ENCODE measurements at places on chromosomes 5 and 9. TPM values are rescaled to one million over a fixed set of nuclear protein-coding genes. Genes with fewer than 3 reads are reported as not detected.

Gene NR2F1-AS1
- polyA plus RNA-seq = 29.9 TPM

Gene TAF11L13
- polyA plus RNA-seq = not detected

Gene IL11RA
- polyA plus RNA-seq = 14.6 TPM

Gene AIF1L
- polyA plus RNA-seq = 0.31 TPM

Gene IL4
- not detected for polyA plus RNA-seq

Gene NR5A1
- polyA plus RNA-seq = not detected

Gene CNTRL
- 8.3 TPM for polyA plus RNA-seq

Gene C5orf24
- polyA plus RNA-seq = 92.3 TPM

Gene PTPRD
- 0.19 TPM for polyA plus RNA-seq

Gene FOXI1
- polyA plus RNA-seq = not detected

Gene SPINK1
- polyA plus RNA-seq = not detected

Gene PCDHGB7
- polyA plus RNA-seq = 16.2 TPM

GRCh38 chr5:32496104-32496503 lies 51.6 kb upstream of the ZFR start:
- DNase-seq = no peak

DNA sequence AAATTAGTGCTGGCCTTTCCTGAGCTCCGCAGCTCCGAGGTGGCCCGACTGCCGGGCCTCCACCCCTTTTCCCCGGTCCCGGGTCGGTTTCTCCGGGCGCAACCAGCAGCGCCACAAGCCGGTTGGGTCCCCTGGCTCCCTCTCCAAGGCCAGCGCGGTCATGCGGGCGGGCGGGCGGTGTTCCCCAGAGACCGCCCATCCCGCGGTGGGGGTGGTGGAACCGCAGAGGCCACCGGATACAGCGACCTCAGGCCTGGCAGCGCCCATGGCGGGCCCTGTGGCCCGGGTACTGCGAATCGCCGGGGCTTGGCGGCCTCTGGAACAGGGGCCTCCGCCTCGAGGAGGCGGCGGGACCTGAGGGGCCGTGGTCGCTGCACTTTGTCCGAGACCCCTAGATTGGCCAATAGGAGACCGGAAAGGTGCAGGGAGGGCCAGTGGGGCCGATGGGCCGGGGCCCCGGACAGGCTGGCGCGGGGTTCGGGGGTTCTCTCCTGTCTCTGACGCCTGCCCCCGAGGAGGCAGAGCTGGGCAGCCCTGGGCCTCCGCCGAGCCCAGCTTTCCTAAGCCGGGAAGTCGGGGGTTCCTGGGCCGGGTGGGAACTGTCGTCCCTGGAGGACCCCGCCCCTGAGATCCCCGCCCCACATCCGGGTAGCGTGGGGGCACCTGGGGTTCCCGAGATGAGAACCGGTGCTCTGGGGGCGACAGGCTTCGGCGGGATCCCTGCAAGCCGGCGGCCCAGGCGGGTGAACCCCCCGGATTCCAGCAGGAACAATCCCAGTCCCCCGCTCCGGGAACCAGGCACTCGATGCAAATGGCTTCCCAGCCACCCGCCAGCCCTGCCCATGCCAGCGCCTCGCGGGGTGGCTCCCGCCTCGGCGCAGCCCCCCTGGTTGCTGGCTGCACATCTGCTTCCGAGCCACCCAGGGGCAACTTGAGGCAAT lies 293.9 kb downstream of the ZSWIM6 start:
- DNase-seq = no peak

DNA sequence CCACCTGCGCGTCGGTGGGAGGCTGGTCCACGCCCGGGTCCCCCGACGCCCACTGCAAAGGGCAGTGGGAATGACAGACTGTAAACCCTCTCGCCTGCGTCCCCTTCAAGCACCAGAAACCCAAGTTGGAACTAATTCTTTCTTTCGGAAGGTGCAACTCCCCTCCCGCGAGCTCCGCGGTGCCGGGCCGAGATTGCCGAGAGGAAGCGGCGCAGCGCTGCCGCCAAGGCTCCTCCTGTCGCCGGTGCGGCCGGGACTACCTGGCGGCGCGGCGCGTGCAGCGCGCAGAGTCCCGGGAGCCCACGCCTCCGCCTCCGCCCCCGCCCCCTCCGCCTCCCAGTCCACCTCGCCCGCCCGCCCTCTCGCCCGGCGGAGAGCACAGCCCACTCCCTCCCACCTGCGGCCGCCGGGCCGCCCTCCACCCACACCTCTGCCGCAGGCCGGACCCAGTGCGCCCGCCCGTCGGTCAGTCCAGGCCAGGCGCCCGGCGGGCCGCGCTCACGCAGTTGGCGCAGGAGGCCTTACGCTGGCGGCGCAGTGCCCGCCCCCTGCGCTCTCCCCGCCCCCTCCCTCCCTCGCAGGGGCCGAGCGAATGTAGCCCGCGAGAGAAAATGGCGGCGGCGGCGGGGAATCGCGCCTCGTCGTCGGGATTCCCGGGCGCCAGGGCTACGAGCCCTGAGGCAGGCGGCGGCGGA lies at the start of gene MAP3K1:
TSS of gene MAP3K1 (plus strand) at position 587 of the 695 bp plus-strand sequence. CDS start at position 612, 25 bp downstream.
- no peak for DNase-seq

- peak; percentile 6 for DNase-seq
These were observed 190.8 kb upstream of the RASA1 start for GRCh38 chr5:87076931-87077330.

- DNase-seq = no peak
These were observed 170.0 kb downstream of the TMEM38B start for GRCh38 chr9:105864248-105864898.

DNA sequence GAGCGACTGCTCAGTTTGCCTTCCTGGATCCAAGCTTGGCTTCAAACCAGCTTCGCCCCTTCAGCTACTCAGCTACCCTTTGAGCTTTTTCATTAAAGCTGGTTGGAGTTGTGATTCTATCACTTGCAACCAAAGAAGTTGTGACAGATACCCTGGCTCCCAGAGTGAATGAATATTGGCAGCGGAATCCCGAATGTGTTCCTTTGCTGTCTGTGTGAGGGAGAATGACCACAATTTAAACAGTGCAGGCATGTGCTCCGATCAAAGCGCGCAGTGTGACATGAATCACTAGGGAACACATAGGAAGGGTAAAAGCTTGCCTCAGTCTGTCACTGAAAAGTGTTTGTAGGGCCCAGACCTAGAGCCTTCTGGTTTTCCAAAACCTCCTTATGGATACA lies 6.6 kb upstream of the AFAP1L1 start:
- no peak for DNase-seq

- no peak for DNase-seq
These were observed 203.4 kb downstream of the AUH start for GRCh38 chr9:91158286-91158685.

GRCh38 chr5:79964136-79964535 lies 26.9 kb downstream of the MTX3 start:
- no peak for DNase-seq

GRCh38 chr5:52693280-52693679 lies 94.4 kb upstream of the ITGA1 start:
- DNase-seq = no peak

DNA sequence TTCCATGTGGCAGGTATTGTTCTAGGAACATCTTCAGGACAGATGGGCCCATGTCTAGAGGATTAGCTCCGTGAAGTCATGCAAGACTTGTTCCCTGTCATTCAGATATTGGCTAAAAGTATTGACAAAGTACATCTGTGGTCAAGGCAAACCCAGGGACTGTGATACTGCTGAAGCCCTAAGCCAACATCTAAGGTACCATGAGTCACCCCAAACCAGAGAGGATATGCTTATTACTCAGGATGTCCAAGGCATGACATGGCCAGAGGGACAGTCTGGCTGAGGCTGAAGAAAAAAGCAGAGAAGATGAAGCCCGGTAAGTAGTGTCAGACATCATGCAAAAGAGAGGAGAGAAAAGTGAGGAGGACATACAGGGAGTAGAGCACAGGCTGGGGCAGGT lies 31.0 kb downstream of the HMHB1 start:
- no peak for DNase-seq

DNA sequence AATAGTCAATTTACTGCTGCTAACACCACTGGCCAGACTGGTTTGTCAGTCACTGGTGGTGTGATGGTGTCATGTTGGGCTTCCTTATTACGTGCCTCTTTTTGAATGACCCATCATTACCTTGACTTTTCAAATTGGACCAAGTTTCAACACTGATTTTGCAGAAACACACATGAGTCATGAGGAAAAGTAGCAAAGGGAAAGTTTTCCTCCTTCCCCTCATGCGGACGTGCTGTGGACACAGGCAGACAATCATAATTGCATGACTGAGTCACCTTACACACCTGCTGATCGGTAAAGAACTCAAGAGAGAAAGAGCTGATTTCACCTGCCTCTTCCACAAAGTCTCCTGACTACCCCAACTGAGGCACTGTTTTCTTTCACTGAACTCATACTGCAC lies 324.5 kb downstream of the ARRDC3 start:
- no peak for DNase-seq

DNA sequence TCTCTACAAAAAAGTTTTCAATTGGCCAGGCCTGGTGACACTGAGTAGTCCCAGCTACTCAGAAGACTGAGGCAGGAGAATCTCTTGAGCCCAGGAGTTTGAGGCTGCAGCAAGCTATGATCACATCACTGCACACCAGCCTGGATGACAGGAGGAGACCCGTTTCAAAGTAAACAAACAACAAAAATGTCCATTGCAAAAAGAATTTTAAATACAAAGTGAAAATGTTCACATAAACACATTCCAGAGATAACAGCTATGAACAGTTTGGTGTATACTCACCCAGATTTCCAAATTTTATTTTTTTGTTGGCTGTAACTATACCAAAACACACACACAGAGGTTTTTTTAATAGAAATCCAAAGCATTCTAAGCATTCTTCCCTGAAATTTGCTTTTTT lies 39.8 kb downstream of the ADRA1B start:
- no peak for DNase-seq

DNA sequence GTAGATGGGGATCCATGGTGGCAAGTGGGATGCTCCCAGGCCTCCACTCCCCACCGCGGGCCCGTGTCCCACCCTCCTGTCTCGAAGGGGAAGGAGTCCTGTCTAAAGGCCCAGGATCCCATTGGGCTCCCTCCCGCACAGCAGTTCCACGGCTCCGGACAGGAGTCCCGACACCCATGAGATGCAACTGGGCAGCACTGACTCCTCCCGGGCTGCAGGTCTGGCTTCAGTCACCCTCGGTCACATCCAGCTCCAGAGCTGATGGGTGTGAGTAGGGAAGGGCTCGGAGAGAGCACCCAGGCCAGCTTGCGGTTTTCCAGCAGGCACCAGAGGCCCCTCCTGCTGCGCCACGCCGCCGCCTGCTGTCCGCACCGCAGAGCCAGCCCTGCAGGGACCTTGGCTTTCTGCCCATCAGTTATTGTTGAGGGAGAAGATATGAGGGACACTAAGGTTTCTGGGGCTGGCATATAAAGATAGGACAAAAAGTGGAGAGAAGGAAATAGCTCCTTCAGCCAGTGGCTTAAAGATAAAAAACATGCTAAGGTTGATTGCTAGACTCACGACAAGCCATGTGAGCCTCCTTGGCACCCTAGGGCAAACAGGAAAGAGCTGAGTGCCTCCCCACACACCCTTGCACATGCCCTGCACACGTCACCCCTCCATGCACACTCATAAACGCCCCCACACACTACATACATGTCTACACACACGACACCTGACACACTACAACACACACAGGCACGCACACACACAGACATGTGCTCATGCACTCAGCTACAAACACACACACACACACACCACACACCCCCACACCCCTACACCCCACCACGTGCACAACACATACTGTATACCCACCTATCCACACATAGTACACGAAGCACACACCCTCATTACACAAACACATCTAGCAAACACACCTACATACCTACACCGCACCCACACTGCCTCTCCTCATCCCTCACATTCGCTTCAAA lies 79.0 kb downstream of the AK8 start:
- DNase-seq = no peak

DNA sequence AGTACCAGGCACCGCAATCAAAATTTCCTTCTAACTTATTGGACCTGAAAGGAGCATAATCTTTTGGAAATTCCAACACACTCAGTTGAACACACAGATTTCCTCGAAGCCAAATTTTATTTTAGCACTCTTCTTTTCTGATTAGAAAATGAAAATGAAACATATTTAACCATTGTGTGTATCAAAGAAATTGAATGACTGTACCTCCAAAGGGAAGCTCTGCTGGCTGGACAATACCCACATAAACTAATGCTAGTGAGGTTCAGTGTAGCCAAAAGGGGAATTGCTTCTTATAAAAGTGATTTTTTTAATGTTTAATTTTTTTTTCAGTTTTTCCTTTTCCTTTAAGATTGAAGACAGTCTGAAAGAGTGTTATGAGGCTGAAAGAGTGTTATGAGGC lies 239.6 kb upstream of the NREP start:
- no peak for DNase-seq

GRCh38 chr9:22030101-22030598 lies 21.0 kb upstream of the CDKN2B start:
- DNase-seq = no peak

GRCh38 chr5:135194573-135195269 lies 160.7 kb upstream of the PITX1 start:
- DNase-seq = no peak

GRCh38 chr5:96144289-96144688 lies 182.6 kb upstream of the ELL2 start:
- no peak for DNase-seq

- DNase-seq = no peak
These were observed 25.4 kb downstream of the ADAMTS16 start for GRCh38 chr5:5165541-5166002.

DNA sequence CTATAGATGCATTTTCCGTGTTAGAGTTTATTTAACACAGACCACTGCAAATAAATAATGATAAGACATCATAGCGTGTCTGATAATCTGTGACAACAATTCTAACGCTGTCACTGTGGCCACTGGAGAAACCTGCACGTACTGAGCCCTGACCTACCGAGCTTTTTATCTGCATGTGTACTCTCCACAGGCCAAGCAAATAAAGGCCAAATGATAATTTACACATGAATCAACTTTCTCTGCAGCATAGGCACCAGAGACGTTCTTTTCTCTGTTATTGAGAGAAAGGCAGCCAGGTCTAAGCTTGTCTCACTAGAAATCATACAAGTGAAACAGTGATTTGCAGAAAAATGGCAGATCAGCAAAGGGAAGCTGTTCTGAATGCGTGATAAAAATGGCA lies 75.8 kb downstream of the POU5F2 start:
- DNase-seq = no peak

DNA sequence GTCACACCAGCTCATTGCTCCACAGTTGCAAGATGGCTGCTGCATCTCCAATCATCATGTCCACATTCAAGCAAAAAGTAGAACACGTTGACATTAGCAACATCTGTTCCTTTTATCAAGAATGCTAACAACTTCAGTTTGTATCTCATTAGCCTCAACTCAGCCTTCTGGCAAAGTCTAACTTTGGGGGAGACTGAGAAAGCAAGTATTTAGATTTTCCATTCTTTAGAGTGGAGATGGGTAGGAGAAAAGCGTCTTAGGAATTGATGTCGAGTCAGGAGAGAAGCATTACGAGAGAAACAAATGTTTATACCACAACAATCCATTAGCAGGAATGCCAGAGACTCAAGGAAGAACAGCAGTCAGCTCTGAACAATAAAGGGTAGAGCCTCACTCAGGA lies 446.3 kb downstream of the ENC1 start:
- no peak for DNase-seq

GRCh38 chr5:176413255-176413565 lies 3.1 kb downstream of the CLTB start:
- DNase-seq = no peak

GRCh38 chr5:170508660-170509347 lies 5.0 kb downstream of the KCNIP1 start:
- DNase-seq = no peak

GRCh38 chr5:107296572-107296971 lies 374.2 kb downstream of the EFNA5 start:
- DNase-seq = no peak

GRCh38 chr9:78325343-78325742 lies 28.4 kb downstream of the PSAT1 start:
- no peak for DNase-seq

Measured in AG04450 (cell line).